Pancreas (tissue), 10 donors: ENCODE measurements at places on chromosomes 7 and 10. TPM values are rescaled to one million over a fixed set of nuclear protein-coding genes. Genes with fewer than 3 reads are reported as not detected.
A peak's percentile ranks its signal among the peaks of the same experiment; 100 is the strongest.

IGF2BP3 gene
- 0.73 TPM for total RNA-seq

GRCh38 chr7:134618756-134619530 is 27.7 kb upstream of the BPGM start:
- DNase-seq, result no peak

CREB3L2 gene
- 35.1 TPM for total RNA-seq

- DNase-seq, result peak; percentile 85
Observed at GRCh38 chr10:11742009-11742778, at the start of gene ECHDC3. Gene ECHDC3 (plus strand): TSS chr10:11742382. CDS start chr10:11742577, 195 bp downstream.

ING3 gene
- 7.3 TPM for total RNA-seq

- no peak for DNase-seq
Observed at GRCh38 chr10:86599041-86599440, 55.3 kb upstream of the OPN4 start.

DLX6 gene
- total RNA-seq, result not detected

KLF14 gene
- total RNA-seq, result 0.15 TPM

DNA sequence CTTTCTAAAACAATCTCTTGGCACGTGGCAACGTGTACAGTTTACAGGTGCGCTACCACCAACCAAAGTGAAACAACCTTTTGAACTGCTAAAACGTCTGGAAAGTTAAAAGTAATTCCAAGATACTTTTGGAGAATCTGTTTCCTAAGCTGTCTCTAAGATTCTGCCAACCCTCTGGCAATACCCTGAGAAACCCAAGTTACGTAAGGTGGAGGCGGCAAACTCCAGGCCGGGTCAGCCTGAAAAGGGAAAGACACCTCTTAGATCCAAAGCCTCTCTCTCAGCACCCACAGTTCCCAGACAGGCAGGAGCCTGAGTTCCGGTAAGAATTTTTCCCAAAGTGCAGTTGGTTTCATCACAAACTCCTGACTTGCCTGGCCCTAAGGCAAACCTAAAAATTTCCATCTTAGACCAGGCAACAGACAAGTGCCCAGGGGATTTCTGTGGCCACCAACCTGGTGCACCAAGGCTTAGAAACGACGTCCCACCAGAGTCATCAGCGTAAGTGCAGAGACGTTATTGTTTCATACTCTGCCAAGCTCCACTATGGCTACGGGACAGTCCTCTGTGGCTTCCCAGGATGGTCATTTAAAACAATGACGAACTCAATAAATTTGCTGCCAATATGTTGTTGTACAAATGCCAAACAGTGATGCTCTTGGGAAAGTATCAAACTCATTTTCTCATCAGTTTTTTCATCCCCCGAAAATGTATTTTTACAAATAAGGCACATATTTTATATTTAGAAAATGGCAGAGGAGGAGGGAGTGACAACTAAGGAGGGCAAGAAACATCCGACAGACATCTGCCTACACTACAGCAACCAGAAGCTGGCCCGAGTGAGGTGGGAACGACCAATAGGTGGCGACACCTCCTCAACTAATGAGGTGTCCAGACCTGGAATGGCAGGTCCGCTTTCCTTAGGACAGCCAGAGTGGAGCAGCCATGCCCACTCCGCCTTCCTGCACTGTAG is 205.8 kb upstream of the FRMD4A start:
- DNase-seq, result peak; percentile 75

IKZF5 gene
- 9.9 TPM for total RNA-seq

- no peak for DNase-seq
Observed at GRCh38 chr10:131817866-131818509, 82.8 kb upstream of the PPP2R2D start.

DNA sequence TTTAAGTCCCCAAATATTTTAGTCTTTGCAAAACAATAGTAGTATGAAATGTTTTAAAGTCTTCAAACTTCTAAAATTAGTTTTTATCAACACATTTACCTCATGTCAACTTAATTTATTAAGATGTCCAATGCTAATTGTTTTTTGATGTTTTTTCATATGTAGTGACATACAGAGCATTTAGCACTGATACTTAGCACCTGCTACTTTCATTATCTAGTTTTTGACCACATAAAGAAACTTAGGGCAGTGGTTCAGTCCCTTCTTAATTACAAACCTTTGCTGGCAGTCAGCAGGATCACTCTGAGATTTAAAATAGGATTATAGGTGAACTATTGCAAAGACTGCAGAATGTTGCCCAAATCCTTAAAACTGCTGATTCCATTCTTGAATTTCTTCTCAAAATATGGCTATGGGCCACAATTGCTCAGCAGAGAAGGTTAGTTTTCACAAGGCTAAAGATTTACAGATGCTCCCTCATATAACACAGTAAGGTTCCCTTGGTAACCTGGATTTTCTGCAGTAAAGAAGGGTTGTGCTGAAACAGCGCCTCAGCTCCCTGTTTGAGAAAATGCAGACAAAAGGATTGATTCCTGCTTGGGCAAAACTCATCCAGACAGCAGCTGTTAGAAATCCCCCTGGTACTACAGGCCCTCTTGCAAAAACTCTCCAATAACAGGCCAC is 3.4 kb downstream of the GPR85 start:
- DNase-seq, result no peak

C7orf57 gene
- not detected for total RNA-seq

- no peak for DNase-seq
Observed at GRCh38 chr7:14195871-14196270, 206.4 kb upstream of the ETV1 start.

- no peak for DNase-seq
Observed at GRCh38 chr7:48179496-48180030, 8.3 kb downstream of the ABCA13 start.

DNA sequence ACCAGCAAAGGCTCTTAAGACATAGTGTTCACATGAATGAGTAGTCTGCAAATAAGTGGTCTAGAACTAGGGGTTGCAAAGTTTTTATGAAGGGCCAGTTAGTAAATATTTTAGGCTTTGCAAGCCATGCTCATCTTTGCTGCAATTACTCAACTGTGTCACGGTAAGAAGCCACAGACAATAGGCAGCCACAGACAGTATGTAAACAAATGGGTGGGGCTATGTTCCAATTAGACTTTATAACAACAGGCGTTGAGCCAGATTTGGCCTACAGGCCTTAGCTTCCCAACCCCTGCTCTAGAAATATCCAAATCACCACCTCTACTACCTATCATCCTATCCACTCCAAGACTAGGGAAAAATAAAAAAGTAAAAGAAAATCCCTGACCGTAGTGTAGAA is 9.2 kb downstream of the IKZF5 start:
- no peak for DNase-seq

ARMS2 gene
- total RNA-seq, result not detected

DNA sequence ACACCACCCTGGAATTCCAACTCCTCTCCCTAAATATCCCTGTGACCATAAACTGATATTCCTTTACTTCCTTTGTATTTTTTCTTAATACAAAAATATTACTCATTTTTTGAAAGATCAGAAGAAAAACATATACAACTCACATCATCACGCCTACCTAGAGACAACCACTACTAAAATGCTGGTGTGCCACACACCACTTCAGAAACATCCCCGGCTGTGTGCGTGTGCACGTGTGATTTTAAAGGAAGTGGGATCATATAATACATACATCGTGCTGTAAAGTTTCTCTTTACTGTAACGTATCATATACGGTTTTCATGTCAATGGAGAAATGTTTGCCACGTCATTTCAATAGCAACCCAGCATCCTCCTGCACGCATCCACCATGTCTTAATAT is 76.5 kb downstream of the ITIH5 start:
- DNase-seq, result no peak

- DNase-seq, result no peak
Observed at GRCh38 chr10:26806557-26806956, 54.2 kb downstream of the ABI1 start.

- DNase-seq, result no peak
Observed at GRCh38 chr7:132379292-132379691, 197.0 kb downstream of the PLXNA4 start.

LRGUK gene
- 0.89 TPM for total RNA-seq

DNA sequence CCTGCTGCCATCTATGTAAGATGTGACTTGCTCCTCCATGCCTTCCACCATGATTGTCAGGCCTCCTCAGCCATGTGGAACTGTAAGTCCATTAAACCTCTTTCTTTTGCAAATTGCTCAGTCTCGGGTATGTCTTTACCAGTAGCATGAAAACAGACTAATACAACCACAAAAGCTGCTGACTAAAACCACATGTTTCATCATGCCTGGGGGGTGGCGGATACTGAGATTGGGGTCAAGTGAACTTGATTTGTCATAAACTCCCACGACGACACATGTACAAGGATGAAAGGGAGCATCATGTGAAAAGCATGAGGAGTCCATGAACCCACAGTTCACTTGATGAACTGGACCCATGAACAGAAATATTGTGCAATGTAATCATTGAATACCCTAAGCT is 134.9 kb upstream of the ANK3 start:
- no peak for DNase-seq

DNA sequence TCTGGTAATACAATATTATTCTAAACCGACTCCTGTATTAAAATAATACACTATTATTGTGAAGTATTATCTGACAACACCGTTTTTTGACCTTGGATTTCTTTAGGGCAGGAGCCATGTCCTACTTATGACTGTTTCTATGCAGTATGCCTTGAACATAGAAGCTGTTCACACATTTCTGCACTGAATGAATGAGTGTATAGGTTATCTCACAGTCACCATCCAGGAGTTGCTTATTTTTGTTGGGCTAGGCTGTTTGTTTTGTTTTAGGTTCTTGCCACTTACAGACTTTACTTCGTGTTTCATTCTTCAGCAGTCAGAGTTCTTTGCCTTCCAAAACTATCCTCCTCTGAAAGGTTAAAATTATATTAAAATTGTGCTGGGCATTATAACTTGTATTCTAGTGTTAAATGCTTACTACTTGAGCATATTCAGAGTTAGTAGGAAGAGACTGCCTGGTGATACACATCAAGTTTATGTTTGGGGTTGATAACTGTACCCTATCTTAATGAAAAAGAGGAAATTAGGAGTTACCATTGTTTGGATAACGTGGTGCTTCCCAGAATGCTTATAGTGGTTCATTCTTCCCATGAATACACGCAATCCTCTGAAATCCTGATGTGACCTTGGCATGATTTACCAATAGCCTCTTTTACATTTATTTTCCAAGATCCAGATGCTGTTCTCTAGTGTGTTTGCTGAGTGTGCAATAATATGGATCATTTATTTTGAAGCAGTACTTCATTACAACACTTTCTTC is 1.7 kb downstream of the RALA start:
- no peak for DNase-seq

DNA sequence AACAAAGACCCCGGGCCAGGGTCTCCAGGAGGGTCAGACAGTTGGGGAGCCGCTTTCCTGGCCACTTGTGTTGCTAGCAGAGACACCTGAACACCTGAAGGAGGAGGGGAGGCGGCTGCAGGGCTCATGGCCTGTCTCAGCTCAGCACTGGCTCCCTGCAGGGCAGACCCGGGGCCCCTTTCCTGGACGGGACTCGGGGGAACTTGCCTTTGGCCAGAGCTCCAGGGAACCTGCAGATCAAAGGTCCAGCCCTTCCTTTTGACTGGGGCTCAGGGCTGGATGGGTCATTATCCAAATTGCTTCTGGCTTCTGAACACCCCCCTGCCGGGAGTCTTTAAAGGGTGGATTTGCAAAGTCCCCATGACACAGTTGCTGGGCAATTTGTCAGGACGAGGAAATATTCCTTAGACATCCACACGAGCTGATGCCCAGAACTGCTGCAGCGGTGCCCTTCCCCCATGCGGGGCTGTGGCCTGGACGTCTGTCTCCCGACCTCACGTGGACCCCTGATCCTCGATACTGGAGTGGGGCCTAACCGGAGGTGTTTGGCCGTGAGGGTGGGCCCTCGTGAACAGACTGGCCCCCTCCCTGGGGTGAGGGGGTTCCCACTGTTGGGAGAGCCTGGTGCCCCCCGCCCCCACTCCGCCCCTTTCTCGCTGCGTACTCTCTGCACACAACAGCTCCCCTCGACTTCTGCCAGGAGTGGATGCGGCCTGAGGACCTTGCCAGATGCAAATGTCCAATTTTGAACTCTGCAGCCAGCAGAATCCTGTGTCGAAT is 194.3 kb downstream of the ELFN1 start:
- DNase-seq, result no peak

DNA sequence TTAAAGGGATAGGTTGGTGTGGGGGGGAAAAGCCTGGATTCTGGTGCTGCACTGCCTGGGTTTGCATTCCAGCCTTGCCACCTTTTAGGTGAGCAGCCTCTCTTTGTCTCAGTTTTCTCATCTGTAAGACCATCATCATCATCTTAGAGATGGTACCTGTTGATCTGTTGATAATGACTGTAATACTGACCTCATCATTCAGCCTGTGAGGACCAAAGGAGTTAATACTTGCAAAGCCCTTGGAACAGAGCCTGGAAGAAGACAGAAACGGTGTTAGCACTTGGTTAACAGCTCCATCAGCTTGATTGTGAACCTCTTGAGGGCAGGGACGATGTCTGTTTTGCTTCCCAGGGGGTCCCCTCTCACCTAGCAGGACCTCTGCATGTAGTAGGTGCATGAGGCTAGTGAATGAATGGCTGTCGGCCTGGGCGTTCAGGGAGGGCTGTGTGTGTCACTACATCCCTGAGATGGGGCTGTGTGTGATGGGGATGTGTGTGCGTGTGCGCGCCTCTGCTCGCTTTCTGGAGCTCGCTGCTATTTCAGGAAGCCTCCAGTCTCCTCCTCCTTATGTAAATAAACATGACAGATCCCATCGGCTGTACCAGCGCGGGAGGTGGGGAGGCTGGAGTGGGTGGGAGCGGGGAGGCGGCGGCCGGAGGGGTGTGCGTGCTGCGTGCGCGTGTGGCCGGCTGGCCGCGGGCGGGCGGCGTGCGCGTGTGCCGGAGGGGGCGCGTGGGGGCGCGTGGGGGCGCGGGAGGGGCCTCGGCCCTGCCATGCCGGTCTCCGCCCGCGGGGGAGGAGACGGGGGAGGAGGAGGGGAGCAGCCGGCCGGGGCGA is 61.2 kb downstream of the NEURL1 start:
- DNase-seq, result peak; percentile 58

SP4 gene
- 5.1 TPM for total RNA-seq

DNA sequence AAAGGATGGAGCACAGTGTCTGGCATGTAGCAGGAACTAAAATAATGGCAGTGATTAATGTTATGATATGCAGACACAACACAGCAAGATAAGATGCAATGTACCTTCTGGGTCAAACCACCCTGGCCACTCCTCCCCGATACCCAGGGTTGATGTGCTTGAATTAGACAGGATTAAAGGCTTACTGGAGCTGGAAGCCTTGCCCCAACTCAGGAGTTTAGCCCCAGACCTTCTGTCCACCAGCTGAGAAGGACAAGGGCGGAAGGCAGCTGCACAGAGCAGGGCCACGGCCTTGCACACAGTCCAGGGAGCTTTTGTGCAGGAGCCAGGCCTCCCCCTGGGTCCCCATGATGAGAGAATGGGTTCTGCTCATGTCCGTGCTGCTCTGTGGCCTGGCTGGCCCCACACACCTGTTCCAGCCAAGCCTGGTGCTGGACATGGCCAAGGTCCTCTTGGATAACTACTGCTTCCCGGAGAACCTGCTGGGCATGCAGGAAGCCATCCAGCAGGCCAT is at the start of gene RBP3:
Gene RBP3 (plus strand): TSS at position 226 of the 514 bp plus-strand sequence. CDS start 122 bp downstream, at position 348.
- DNase-seq, result no peak

GRCh38 chr10:84156768-84157167 is 16.8 kb upstream of the GPR15LG start:
- no peak for DNase-seq
